ENCODE measurements at places on chromosomes 12 and 14.
A peak's percentile ranks its signal among the peaks of the same experiment; 100 is the strongest.

- no peak for DNase-seq
Measured at GRCh38 chr14:43535231-43535838, 971.7 kb downstream of the FSCB start.

DNA sequence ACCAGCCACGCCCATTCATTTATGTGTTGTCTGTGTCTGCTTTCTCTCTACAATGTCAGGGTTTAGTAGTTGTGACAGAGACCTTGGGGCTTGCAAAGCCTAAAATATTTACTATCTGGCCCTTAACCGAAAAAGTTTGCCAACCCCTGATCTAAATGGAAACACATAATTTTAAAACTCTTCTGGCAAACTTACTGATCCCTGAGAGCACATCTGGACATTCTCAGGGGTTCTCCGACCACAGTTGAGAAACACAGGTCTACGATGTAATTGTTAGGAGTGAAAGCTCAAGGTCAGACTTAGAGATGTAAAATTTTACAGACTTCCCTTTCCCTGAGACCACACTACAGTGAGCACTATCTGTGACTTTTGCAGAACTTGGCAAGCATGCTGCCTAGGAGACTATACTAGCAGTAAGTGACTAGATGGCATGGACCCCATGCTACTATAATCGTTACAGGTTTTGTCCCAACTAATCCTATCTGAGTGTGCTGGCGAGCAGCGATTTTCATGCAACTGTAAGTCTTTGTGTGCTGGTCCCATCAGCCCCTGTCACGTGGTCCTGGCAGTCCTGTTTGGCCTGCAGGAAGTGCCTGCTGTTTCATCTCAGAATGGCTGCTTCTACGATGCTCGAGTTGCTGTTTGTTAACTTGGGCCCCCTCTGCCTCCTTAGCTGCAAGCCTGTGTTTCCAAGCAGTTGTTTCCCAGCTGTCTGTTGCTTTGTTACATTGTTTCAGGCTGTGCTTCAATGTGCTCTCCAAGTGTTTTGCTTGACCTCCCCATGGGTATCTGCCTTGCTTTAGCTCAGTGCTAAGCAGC is 21.6 kb downstream of the TMTC2 start:
- no peak for DNase-seq

DNA sequence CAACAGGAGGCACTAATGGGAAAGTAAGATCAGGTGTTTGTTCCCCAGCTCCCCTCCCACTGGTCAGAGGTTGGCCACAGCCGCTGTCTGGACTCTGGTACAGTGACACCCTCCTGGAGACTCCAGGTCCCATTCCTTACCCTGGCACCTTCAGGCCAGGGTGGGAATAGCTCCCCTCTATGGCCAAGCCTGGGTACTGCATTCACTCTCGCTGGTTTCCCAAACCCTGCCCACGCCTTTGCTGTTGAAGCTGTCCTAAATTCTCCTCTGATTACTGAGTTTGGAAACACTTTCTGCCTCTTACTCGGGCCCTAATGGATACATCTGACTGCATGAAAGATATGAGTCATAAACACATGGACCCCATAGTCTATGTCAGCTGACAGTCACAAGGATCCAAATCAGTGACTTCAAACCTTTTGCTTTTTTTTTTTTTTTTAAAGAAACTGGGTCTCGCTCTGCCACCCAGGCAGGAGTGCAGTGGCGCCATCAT is 17.9 kb downstream of the HRK start:
- DNase-seq, result no peak

- DNase-seq, result no peak
Measured at GRCh38 chr12:132520421-132521199, 30.7 kb downstream of the FBRSL1 start.

GRCh38 chr12:88056571-88056970 is 27.4 kb upstream of the C12orf50 start:
- DNase-seq, result no peak

- no peak for DNase-seq
Measured at GRCh38 chr14:22932146-22932545, 3.0 kb upstream of the PRMT5 start.

DNA sequence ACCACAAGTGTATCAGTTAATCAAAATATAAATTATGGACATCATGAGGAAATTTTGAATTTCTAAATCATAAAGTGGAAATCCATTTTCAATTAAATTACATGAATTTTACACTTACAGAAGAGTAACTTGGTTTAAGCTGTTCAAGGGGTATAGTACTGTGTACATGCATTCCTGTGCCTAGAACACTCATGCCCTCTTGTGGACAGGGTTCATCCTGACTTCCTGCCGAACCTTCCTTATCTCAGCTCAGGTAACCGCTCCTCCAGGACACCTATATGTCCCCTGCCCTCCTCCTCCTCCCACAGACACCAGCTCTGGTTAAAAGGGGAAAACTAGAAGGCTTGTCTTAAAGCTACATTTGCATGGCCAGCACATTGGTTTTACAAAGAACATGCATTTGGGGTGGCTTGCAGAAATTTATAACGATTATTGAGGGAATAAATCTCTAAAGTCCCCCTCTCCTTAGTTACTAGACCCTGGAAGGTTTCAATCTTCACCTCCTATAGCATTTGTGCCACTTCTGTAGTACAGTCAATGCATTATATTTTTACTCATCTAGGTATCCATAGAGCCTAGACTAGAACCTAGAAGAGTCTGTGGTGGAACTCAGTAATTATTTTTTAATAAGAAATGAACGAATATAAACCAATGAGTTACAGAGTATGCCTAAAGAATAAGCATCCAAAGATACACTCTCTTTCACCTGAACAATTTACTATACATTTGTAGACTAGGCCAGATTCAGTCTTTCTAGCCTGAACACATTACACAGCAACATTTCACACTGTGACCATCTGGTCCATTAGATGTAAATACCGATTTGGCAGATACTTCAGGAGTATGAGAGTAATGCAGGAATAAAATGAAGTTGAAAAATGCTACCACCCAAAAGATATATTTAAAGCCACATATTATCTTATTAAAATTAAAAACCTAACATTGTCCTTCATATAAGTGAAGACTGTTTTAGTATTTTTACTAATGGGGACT is 345.6 kb downstream of the PAWR start:
- no peak for DNase-seq

DNA sequence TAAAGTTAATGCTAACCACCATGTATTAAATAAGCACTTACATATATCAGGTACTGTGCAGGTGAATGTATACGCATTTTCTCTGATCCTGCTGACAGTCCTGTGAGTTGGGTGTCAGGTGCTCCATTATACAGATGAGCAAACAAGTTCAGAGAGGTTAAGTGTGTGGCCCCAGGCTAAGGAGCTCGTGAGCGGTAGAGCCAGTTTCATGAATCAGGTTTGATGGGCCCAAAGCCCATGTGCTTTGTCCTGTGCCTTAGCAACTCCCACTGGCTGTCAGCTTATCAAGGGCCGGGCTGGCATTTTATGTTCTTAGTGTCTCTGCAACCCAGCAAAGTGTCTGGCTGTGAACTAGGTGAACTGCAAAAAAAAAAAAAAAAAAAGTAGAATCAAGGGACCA is 701.2 kb upstream of the TBX3 start:
- no peak for DNase-seq

DNA sequence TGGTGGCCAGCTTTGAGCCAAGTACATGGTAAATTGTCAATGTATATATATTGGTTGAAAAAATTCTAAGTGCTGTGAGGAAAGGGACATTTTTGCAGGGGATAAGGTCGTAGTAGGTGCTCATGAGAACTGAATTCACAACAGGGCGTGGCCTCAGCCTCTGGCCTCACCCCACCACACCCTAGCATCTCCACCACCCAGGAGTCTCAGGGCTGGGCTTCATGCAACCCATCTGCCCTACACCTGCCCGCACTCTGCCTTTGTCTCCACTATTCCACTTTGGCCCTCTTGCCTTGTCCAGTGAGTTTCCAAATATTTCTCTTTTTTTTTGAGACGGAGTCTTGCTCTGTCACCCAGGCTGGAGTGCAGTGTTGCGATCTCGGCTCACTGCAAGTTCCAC is 22.1 kb upstream of the AQP2 start:
- no peak for DNase-seq

- DNase-seq, result no peak
Measured at GRCh38 chr14:96052541-96053247, 13.5 kb downstream of the C14orf132 start.

DNA sequence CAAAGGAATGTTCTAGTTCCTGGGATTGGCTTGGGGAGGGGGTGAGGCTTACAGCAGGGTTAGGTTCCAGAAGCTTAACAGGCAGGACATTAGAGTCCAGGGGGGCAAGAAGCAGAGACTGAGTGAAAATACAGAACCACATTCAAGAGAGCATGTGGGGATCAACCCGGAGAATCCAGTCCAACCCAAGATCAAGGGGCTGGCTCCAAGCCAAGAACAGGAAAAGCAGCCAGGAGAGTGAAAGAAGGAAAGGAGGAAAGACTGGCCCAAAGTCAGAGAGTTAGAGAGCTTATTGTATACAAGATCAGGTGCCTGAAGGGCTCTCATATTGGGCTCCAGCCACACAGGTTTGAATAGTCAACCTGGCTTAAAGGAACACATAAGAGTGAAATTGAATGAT is 190.3 kb upstream of the CDKN3 start:
- DNase-seq, result no peak

DNA sequence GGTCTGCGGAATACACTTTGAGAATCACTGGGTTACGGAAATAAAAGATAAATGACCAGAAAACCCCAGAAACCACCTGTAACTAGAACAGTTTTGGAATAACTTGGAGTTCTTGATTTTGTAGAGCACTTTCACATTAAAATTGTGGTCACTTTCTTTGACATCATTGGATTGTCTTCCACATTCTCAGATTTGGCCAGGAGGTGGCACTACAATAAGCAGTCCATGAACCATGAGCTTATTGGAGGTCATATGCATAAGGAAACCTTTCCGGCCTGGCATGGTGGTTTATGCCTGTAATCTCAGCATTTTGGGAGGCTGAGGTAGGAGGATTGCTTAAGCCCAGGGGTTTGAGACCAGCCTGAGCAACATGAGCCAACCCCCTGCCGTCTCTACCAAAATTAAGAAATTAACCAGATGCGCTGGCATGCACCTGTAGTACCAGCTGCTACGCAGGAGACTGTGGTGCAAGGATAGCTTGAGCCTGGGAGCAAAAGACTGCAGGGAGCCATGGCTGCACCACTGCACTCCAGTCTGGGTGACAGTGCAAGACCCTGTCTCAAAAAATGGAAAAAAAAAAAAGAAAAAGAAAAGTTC is 107.7 kb upstream of the CAND1 start:
- DNase-seq, result peak; percentile 14

DNA sequence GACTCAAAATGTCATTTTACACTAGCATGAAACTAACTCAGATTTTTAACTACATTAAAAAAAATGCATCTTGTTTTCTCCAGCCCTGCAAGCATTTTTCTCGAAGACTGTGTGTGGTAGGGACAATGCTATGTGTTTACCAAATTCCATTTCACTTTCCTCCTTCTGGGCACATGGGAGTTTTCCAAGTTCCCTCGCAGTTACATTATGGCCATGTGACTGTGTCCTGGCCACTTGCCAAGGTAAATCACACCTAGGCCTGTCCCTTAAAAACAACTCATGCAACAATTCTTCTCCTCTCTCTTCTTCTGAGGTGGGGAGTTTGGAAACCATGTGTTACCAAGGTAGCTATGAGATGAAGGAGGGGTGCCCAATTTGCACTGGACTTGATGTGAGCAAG is 108.7 kb downstream of the SYT10 start:
- no peak for DNase-seq

DNA sequence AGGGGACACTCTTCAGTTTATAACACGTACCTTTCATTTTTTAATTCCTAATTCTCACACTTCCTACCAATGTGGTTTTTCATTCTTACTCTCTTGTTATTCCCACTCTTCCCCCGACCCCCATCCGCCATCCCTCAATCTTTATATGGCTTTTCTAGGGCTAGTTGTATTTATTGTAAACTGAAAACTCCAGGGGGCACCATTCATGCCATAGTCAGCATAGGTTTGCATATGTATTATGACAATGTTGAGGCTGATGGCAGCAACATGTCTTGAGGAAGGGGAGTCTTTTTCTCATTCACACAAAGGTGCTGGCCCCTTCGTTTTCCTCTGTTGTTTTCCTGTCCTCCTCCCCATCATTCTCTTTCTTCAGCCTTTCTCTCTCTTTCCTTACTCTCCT is 27.7 kb upstream of the LTA4H start:
- no peak for DNase-seq

DNA sequence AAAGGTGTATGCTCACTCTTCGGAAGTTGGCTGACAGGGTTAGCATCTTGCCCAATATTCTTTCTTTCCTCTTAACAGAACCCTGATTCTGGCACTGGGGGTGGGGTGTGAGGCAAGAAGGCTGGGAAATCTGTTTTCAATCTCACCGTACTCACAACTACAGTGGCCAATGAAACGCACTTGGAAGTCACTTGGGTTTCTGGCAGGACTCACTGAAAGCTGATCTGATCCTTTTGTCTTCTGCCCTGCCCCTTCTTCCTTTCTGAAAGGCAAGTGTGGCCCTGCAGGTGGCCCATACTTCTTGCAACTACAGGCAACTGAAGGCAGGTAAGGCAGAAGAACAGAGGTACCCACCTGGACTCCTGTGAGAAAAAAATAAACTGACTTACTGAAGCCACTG is 106.9 kb downstream of the STXBP6 start:
- DNase-seq, result no peak

- peak; percentile 82 for DNase-seq
Measured at GRCh38 chr14:77094672-77095284, 3.3 kb upstream of the CIPC start.

DNA sequence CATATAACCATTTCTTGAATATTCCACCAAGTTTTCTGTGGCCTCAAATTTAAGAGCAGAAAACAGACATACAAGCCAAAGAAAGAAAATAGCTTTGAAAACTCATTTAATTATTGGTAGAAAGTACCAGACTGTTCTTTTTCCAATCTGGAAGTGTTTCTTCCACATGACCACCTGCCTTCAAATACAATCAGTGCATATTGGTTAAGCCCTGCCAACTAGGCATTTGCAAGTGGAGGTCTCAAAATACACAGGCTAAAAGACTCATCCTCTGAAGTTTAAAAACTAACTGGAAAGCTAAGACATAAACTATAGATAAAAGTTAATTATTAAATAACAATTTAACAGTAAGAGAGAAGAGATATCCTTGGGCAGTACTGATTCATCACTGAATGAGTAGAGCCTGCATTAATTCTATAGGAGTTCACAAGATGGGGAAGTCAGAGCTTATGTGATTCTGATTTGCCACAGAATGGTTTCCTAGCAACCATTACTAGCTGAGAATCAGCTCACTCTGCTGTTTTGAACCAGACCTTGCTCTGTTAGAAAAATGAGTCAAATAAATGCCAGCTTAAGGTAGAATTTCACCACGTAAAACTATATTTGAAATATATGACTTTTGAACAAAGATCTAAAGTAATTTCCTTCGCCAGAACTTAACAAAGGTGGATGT is 433.8 kb downstream of the FUT8 start:
- DNase-seq, result peak; percentile 20

DNA sequence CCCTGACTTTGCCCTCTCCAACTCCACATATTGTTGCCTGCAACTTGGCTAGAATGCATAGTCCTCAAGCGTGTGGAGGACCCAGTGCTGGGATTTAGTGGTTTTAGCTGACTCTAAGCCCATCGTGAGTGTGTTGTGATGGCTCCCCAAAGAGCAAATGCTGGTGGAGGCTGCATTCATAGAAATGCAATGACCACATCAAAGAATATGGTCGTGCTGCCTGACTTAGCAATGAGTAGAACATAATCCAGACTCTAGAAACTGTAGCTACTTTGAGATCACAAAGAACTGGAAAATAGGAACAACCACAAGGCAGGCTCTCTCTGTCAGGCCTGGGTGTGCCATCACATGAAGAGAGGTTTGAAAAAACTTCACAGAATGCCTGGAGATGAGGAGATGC is 1.3 kb downstream of the DYRK4 start:
- no peak for DNase-seq

- no peak for DNase-seq
Measured at GRCh38 chr14:26281280-26281998, 316.4 kb downstream of the NOVA1 start.

Measured in CD4-positive, alpha-beta T cell treated with Interleukin-1 beta for 1 hour (primary cell).